ENCODE measurements at places on chromosomes 1 and 21.

DNA sequence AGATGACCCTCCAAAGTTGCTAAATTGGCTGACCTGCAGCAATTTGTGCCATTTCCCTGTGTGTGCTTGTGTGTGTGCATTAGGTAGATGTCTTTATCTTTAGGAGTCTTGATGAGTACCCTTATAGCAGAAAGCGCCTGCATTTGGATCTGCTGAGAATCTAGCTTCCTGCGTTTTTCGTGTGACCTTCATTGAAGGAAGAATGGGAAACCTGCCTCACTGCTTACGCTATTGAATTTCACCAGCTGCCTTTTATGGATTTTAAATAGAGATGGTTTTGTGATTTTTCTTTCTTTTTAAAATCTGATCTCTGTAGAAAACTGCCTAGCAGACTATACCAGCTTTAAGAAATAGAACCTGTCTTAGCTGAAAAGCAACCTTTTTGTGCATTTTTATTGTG lies 124.5 kb downstream of the CACHD1 start:
- no peak for DNase-seq

GRCh38 chr1:109304226-109304920 lies 2.4 kb downstream of the MYBPHL start:
- no peak for DNase-seq

DNA sequence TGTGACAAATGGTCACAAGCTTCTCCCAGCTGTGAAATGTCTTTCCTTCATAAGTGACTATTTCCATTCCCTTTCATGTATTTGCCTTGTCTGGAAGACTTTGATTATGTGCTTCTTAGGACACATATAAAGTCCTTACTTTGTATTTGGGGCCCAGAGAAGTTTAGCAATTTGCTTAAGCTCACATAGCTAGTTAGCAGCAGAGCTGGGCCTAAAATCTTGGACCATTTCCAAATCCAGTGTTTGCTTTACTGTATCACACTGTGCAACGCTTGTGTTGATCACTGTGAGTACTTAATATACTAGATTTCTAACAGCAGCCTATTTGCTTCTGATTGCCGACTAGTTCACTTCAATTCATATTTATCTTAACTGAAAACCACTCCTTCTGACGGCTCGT lies 2.2 kb upstream of the KCNA3 start:
- DNase-seq = no peak

GRCh38 chr21:14707511-14708020 lies 161.5 kb upstream of the SAMSN1 start:
- DNase-seq = no peak

- no peak for DNase-seq
Observed at GRCh38 chr1:88647749-88648415, 36.2 kb upstream of the PKN2 start.

GRCh38 chr1:161018631-161018930 lies 2.4 kb downstream of the F11R start:
- DNase-seq = no peak

- DNase-seq = no peak
Observed at GRCh38 chr1:44511769-44512168, 106.7 kb downstream of the RNF220 start.

DNA sequence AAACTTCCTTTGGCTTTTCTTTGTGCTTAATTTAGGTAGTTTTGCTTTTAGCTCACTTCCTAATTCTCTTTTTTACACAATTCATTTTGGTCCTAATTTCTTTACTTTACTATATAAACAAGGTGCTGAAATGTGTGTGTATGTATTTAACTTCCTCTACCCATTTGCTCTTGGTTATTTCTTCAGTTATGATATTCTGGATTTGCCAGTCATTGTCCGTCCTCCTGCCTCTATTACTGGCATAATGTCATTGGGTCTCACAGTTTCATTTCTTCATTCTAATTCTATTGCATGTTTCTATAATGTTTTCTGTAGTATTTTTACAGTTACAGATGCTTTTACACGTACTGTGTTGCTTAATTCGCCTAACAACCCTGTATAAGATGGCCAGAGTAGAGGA lies 96.2 kb downstream of the ZMYM4 start:
- no peak for DNase-seq

- DNase-seq = no peak
Observed at GRCh38 chr1:42758641-42759040, 8.2 kb downstream of the P3H1 start.

- DNase-seq = no peak
Observed at GRCh38 chr1:204751480-204751879, 65.9 kb upstream of the LRRN2 start.

DNA sequence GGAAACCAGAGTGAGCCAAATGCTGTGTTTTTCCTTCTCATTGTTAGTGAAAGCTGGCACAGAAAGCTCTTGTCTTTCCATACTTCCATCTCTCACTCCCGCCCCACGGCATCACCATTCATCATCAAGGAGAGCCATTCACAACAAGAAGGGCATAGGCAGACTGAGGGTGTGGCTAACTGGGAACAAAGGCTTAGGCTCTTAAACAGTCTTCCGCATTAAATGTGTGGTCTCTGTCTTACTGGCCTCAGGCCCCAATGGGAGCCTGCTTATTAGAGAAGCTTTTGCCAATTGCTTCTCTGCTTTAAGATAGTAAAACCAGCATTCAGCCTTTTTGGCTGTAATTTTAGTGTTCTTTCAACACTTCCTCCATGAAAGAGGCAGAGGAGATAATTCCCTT lies 51.4 kb downstream of the TNFSF18 start:
- no peak for DNase-seq

All from neural crest cell (in vitro differentiated cells).